Kidney epithelial cell (primary cell): ENCODE measurements at places on chromosomes 1 and 21. TPM values are rescaled to one million over a fixed set of nuclear protein-coding genes. Genes with fewer than 3 reads are reported as not detected.

DNA sequence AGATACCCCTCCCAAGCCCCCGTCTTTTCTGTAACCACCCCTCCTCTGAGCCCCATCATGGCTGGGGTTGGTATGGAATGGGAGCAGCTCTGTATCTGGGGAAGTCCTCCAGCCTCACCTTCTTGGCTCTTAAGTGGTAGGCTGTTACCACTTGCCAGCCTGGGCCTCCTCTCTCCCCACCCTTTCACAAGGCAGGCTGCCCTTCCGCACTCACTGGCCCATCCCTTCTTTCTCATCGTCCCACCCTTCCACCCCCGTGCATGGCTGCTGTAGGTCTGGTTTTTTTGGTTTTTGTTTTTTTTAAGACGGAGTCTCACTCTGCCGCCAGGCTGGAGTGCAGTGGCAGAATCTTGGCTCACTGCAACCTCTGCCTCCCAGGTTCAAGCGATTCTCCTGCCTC lies 5.2 kb downstream of the CYB561D1 start:
- no peak for DNase-seq

DNA sequence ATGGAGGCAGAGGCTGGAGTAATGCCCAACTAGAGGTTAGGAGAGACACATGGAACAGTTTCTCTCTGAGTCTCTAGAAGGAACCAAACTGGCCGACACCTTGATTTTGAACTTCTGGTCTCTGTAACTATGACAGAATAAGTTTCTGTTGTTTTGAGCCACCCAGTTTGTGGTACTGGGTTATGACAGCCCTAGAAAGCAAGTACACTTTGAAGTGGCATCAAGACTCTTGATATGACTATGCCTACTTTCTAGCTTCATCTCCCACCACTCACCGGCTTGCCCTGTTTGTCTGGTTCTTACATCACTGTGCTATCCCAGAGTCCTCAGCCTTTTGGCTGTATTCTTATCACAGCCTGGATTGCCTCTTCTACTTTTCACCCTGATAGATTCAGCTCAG lies 230.3 kb upstream of the USP24 start:
- DNase-seq = no peak

- no peak for DNase-seq
These were observed 107.0 kb downstream of the CTH start for GRCh38 chr1:70518106-70518505.

GRCh38 chr1:30764939-30765555 lies 7.5 kb upstream of the LAPTM5 start:
- no peak for DNase-seq

DNA sequence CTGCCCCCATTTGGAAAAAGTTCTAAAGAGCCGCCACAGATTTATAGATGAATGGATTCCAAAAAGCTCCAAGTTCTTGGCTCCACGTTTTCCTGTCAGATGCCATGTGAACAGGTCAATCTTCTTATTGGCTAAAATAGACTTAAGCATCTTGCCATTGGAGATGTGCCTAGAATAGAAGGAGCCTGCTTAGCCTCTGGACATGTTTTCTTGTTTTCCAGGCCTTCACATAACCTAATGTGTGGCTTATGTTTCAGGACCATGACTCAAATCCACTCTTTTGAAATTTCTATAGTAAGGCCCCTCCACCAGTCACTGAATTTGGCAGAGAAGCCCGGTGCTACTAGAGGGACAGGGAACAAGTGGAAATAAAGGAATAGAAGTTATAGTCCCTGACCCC lies 31.5 kb downstream of the PHC2 start:
- no peak for DNase-seq

DNA sequence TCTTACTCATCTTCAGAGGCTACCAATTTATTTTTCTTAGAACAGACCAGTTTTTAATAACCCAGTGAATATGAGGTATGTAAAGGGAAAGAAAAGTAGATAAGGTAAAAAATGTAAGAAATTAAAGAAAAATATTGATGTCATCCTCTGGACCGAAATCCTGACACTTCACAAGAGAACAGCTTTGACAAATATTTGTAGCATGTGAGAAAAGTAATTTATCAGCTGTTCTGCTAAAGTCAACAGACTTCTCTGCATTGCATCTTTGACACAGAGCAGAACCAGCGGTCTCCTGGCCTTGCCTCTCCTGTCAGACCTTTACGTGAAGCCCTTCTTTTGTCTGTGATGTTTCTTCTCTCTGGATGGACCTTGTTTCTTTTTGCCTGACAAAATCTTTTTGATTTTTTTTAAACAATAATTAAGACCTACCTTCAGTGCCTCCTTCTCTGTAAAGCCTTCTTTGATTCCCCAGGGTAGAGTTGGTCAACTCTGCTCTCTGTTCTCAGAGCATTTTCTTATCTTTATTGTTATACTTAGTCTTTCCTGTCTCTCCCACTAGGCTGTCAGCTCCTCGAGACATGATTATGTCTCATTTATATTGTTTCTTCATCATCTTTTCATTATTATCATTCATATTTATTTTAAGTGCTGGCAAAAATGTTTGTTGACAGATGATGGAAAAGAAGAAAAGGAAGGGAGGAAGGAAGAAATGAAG lies 35.4 kb downstream of the RGS4 start:
- no peak for DNase-seq

- no peak for DNase-seq
These were observed 74.3 kb upstream of the VANGL1 start for GRCh38 chr1:115567431-115567830.

- no peak for DNase-seq
These were observed 47.8 kb upstream of the LRRC3 start for GRCh38 chr21:44407493-44407892.

DNA sequence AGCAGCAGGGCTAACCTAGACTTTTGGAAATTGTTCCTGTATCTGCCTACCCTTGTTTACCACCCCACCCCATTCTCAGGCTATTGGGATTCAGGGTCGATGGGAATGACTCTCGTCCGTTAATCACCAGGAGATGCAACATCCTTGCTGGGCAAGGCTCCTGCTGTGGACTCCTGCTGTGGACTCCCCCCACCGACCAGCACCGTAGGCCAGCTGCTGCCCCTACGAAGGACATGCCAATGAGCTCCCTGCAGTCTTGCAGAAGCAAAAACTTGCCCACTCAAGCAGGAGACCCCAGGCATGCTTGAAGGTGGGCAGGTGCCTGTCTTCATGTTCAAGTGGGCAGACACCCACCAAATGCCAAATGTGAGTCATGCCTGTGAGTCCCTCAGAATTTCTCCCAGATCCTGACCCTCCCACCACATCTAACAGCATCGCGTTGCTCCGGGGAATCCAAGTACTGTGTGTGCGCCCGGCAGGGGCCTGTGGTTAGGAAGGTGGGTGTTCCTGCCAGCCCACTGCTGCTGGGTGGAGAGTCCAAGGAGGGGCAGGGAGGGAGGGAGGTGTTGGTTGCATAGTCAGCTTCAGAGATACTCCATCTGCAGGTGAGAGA lies 41.7 kb upstream of the SOX13 start:
- DNase-seq = no peak

DNA sequence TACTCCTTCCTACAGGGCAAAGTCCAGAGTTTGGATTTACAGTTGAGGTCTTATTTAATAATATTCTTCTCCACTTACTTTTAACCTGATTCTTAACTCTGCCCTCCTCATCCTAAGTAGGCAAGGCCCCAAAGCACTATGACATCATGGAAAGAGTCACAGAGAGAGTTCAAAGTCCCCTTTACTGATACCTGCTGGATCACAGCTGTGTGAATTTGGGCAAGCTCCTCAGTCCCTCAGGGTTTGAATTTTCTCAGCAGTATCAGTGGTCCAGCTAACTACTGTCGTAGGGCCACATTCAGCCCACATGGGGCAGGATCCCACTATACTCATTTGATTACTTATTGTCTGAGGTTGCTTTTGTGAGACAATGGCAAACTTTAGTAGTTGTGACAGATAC lies 16.0 kb downstream of the TYW3 start:
- DNase-seq = no peak

DNA sequence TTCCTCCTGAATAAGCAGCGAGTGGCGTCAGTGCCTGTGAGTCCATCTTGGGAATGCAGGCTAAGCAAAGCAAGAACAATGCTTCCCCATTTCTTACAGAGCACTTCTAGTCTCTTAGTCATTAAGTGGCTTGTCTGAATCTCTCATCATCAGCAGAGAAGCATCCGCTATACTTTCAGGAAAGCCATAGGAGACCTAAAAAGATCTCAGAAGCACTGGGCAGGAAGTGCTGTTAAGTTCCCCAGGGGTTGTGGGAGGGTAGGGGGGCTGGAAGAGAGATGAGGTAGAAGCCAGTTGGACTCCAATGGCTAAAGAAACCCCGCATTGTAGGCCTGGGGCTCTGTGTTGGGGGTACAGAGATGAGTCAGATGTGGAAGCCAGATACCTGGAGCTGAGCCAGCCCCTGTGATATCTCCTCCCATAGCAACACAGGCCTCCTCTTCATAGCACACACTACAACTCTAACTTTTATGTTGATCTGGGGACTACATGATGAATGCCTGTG lies 44.9 kb downstream of the SYT6 start:
- DNase-seq = no peak

DNA sequence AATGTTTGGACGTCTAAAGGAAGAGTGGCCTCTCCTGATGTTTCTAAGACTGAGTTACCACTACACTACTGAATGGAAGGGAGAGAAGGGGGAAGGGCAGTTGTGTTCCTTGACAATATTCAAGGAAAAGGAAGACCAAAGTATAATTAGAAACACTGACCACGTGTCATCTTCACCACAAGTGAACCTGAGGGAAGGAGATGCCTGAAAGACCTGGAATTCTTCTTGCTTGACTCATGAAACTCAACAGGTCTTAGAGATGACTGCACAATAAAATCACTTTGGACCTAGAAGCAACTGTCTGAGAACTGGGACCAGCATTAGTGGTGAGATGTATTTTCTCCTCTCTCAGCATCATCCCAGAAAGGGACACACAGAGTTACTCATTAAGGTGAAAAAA lies 56.7 kb downstream of the PTPN14 start:
- peak; percentile 88 for DNase-seq

GRCh38 chr1:42145764-42146625 lies 7.2 kb upstream of the GUCA2B start:
- no peak for DNase-seq

- no peak for DNase-seq
These were observed 88.2 kb downstream of the MIS18A start for GRCh38 chr21:32190493-32191144.

DNA sequence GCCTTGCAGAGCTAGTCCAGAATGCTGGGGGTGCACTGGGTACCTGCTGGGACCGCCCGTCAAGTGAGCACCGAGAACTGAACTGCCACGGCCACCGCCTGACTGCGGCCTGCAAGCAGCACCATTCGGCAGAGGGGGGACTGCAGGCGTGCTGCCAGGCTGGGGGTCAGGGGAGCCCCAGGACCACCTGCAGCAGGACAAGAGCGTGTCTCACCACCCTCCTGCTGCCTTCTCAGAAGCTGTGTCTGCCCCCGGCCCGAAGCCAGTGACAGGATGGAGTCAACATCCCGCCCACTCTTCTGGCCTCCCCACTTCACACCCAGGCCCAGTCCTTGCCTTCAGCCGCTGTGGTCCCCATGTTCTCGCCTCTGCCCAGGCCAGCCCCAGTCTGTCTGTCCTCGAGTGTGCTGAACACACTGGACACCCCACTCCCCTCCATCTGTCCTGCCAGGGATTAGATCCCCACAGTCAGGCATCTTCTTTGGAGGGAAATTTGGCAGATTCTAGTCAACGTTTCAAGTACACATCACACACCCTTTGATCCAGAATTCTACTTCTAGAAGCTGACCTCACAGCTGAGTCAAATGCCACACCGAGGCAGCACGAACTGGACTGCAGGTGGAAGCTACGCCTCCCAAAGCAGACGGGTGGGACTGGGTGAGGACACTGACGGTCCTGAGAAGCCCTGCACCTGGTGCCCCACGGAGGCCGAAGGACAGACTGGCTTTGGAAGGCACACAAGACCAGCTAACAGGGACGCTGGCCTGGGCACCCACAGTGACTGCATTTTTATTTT lies 26.0 kb downstream of the PTTG1IP start:
- no peak for DNase-seq

GRCh38 chr1:42165511-42166210 lies 1.1 kb upstream of the GUCA2A start:
- peak; percentile 60 for DNase-seq

- DNase-seq = no peak
These were observed 19.5 kb downstream of the JAM2 start for GRCh38 chr21:25658427-25659035.

- no peak for DNase-seq
These were observed 14.8 kb upstream of the GBP5 start for GRCh38 chr1:89287181-89288050.

GRCh38 chr1:90605070-90605469 lies 112.0 kb downstream of the BARHL2 start:
- DNase-seq = no peak

GRCh38 chr1:59557549-59557885 lies 257.2 kb upstream of the HOOK1 start:
- no peak for DNase-seq

- DNase-seq = no peak
These were observed 178.0 kb downstream of the TOMM20 start for GRCh38 chr1:234950598-234950997.

Gene WLS
- 39.2 and 55.0 TPM in 2 replicates for total RNA-seq

Gene RPTN
- not detected in 2 replicates for total RNA-seq

Gene TMEM269
- 0.04 and 0.27 TPM in 2 replicates for total RNA-seq

Gene ZC3H11A
- 70.0 and 71.1 TPM in 2 replicates for total RNA-seq

Gene ATP8B2
- 30.9 and 45.2 TPM in 2 replicates for total RNA-seq

Gene SPATA46
- not detected in 2 replicates for total RNA-seq

Gene CASP9
- 14.0 and 22.7 TPM in 2 replicates for total RNA-seq
